ENCODE measurements at places on chromosomes 1 and 21. TPM values are rescaled to one million over a fixed set of nuclear protein-coding genes. Genes with fewer than 3 reads are reported as not detected.

DNA sequence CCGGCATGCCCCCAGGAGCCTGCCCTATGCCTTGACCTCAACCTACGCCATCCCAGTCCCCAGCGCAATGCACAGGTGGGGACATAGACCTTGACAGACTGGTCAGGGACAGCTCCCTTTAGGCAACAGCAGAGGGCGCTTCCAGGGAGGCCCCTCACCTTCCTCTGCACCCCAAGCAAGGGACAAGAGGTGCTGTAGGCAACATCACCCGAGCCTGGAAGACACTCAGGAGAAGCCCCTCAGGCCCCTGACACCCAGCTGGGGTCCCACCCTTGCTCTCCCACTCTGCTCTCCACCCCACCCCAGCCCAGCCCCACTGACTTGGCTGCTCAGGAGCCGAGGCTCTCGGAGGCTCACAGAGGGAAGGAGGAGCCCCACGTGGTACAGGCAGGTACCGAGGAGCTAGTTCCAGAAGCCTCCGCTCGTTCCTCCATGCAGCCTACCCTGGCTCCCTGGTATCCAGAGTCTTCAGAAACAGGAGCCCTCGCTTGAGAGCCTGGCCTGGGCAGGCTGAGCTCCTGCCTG, 2.4 kb upstream of the WNT3A start:
- H3K36me3 ChIP-seq, result no peaks in the 10 kb centered on the region
- no peaks in the 10 kb centered on the region for H3K27me3 ChIP-seq
- DNase-seq, result peak; percentile 80
- H3K27ac ChIP-seq, result no peak overlapping the region

Gene GRIK1
- 0.14 TPM for total RNA-seq

Gene FCGR3B
- not detected for total RNA-seq

DNA sequence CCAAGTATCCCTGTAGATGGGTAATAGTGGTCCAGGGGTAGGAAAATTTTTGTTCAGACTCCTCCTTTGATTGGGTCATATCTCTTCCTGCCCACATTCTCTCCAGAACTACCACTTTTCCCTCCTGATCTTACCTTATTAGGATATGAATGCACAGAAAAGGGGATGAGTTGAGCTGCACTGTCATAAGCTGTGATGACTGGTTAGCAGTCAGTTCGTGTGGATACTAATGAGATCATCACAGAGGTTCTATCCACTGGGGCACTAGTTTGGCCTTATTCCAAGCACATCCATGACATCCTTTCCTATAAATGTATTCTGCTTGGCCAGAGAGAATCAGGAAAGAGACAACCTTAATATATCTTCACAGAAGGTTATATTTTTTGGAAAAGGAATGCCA, 22.1 kb upstream of the TBX15 start:
- H3K27ac ChIP-seq, result no peak overlapping the region
- DNase-seq, result no peak
- H3K27me3 ChIP-seq, result no peaks in the 10 kb centered on the region
- no peak overlapping the region for H3K4me3 ChIP-seq
- no peaks in the 10 kb centered on the region for H3K4me1 ChIP-seq

Gene CRTC2
- total RNA-seq, result 27.9 TPM

DNA sequence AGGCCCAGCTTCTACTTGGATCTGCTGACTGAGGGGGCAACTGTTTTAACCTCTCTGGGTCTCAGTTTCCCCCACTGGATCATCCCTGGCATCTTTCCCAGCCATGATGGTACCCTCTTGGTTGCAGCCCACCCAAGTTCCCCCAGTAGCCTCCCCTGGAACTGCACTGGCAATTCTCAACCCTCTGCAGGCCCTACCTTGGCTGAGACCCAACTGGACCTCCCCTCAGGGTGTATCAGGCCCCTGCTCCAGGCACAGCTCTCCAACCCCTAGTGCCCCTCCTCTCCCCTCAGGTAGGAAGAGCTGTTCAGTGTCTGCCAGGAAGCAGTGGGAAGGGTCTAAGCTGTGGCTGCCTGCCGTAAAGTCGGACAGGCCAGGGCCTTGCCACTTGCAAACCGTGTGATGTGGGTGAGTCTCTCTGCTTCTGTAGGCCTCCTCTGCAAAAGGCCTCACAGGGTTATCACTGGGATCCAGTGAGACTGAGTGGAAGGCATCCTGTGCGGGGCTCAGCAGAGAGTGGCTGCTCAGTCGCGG, 32.1 kb downstream of the RHBG start:
- no peaks in the 10 kb centered on the region for H3K27me3 ChIP-seq
- DNase-seq, result no peak
- H3K4me3 ChIP-seq, result no peak overlapping the region
- no peak overlapping the region for H3K27ac ChIP-seq
- no peaks in the 10 kb centered on the region for H3K36me3 ChIP-seq
- no peaks in the 10 kb centered on the region for H3K4me1 ChIP-seq

Gene CLEC20A
- total RNA-seq, result not detected

- H3K36me3 ChIP-seq, result no peaks in the 10 kb centered on the region
- DNase-seq, result no peak
- no peak overlapping the region for H3K27ac ChIP-seq
- no peaks in the 10 kb centered on the region for H3K27me3 ChIP-seq
Observed at GRCh38 chr1:230465691-230466090, 39.6 kb upstream of the PGBD5 start.

Gene NUAK2
- total RNA-seq, result 1.4 TPM

Gene SLC44A5
- not detected for total RNA-seq

Gene NR1I3
- total RNA-seq, result not detected

DNA sequence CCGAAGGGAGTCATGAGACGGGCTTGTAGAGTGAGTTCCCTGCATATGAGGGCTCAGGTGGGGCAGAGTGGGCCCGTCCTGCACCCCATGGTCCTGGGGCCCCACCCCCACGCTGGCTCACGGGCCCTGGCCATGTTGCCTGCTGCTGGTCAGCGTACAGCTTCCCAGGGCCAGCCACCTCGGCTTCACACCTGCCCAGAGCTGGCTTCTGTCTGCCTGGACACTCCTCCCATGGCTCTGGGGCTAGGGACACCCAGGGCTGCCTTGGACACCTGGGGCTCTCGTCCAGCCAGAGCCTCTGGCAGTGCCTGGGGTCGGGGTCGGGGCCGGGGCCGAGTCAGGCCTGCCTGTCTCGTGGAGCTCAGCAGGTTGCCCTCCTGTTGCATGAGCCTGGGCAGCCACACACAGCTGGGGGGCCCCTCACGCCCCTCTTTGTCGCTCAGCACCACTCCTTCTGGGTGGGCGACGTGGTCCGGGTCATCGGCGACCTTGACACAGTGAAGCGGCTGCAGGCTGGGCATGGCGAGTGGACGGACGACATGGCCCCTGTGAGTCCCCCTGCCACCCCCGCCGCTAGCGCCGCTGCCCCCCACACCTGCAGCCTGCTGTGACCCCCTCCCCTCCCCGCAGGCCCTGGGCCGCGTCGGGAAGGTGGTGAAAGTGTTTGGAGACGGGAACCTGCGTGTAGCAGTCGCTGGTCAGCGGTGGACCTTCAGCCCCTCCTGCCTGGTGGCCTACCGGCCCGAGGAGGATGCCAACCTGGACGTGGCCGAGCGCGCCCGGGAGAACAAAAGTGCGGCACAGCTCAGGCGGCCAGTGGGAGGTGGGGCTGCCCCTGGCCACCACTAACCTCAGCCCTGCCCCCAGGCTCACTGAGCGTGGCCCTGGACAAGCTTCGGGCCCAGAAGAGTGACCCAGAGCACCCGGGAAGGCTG, 5.5 kb upstream of the MMP23B start:
- H3K36me3 ChIP-seq, result no peaks in the 10 kb centered on the region
- no peaks in the 10 kb centered on the region for H3K27me3 ChIP-seq
- DNase-seq, result no peak

DNA sequence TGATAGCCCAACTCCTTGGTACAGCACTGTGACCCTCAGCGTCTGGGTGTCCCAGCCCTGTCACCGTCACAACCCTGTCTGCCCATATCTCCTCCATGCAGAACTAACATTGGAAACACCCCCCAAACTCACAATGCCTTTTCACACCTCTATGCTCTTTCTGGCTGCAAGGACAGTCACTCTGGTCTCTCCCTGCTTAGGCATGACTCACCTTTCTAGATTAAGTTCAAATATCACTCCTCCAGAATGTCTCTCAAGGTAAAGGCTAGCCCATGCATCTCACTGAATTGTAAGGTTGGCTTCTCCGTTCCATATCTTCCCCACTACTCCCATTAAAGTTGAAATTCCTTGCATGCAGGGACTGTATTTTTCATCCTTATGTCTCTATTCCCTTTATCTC, 17.0 kb upstream of the CAPN8 start:
- H3K4me3 ChIP-seq, result no peak overlapping the region
- H3K27ac ChIP-seq, result no peak overlapping the region

- H3K4me1 ChIP-seq, result peaks cover 60% of the 10 kb centered on the region
- peaks cover 56% of the 10 kb centered on the region for H3K36me3 ChIP-seq
- no peak for DNase-seq
- H3K27ac ChIP-seq, result no peak overlapping the region
- H3K4me3 ChIP-seq, result no peak overlapping the region
- no peaks in the 10 kb centered on the region for H3K27me3 ChIP-seq
Observed at GRCh38 chr1:51444096-51444495, 75.0 kb downstream of the EPS15 start.

Gene TBCE
- total RNA-seq, result 24.0 TPM

DNA sequence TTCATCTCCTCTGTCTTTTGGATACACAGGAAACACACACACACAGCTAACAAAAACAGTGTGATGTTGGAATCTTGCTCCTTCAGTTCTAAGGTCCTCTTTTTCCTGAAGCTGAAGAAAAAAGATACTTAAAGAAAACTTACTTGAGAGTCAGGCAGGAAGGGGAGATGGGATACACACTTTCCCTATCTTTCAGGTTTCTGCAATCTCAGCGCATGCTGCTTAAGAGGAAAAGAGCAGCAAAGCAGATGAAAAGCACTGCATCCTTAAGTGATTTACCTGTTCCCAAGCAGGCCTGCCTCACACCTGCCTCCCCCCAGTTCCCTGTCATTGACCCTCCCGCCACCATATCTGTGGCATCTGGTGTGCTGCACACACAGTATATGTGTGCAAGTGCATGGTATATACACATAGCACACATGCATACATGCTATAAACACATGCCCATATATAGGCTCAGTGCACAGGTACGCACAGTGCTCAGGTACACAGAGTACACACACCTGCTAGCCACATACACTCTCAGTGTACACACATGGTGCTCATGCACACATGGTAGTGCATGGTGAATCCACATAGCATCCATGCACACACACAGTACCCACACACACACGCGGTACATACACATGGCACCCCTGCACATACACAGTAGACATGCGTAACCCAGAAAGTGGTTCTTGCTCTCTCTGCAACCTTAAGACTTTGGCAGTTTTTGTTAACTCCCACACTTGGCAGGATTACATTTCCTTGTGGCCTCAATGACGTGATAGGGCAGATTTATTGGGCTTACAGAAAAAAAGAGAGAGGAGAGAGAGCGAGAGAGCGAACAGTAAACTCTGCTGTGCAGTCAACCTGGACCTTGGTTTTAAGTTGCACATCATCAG, 166.9 kb downstream of the TOMM20 start:
- H3K4me3 ChIP-seq, result peak overlapping the region; percentile 47
- peak; percentile 70 for DNase-seq
- H3K36me3 ChIP-seq, result no peaks in the 10 kb centered on the region
- H3K4me1 ChIP-seq, result peaks cover 39% of the 10 kb centered on the region
- H3K27ac ChIP-seq, result peak overlapping the region; percentile 99
- H3K27me3 ChIP-seq, result no peaks in the 10 kb centered on the region

DNA sequence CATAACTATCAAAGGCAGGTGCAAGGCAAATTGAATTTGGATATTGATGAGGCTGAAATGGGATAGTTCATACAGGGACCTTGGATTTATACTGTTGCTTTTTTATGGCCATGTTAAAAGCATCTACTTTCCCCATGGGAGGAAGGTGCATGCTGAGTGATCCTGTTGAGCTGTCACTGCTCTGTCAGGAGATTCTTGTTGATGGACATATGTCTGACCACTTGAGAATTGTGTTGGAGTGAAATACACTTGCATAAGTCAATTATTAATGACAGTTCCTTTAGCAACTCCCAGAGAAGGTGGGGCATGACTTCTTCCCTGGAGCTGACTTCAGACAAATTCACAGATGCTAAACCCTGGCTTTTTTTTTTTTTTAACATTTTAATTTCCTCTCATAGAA, 58.4 kb upstream of the DYNLT5 start:
- DNase-seq, result no peak
- no peak overlapping the region for H3K27ac ChIP-seq
- no peak overlapping the region for H3K4me3 ChIP-seq
- H3K4me1 ChIP-seq, result no peaks in the 10 kb centered on the region
- H3K36me3 ChIP-seq, result no peaks in the 10 kb centered on the region

Gene CD2
- not detected for total RNA-seq

DNA sequence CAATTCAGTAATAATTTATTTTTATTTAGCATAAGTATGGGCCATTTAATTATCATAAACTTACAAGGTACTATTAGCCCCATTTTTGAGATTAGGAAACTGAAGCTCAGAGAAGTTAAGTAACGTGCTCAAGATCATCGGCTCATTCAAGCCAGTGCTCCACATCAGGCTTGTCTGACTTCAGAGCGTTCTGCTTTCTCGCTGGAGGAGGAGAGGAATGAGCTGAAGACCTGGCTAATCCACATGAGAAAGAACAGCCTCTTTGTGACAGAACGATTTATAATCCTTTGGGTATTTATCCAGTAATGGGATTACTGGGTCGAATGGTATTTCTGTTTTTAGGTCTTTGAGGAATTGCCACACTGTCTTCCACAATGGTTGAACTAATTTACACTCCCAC, 39.7 kb downstream of the DDX20 start:
- H3K27ac ChIP-seq, result no peak overlapping the region
- H3K4me1 ChIP-seq, result no peaks in the 10 kb centered on the region
- no peak overlapping the region for H3K4me3 ChIP-seq
- no peak for DNase-seq
- no peaks in the 10 kb centered on the region for H3K27me3 ChIP-seq
- no peaks in the 10 kb centered on the region for H3K36me3 ChIP-seq

Gene SERPINC1
- 0.26 TPM for total RNA-seq

- no peak overlapping the region for H3K27ac ChIP-seq
- H3K27me3 ChIP-seq, result 0 out of 2 replicates have a peak, but pooled peaks cover 2% of the 10 kb centered on the region
- H3K36me3 ChIP-seq, result no peaks in the 10 kb centered on the region
- H3K4me1 ChIP-seq, result no peaks in the 10 kb centered on the region
- DNase-seq, result no peak
Observed at GRCh38 chr1:25724966-25725365, 75.0 kb upstream of the SELENON start.

- H3K4me3 ChIP-seq, result no peak overlapping the region
- no peak overlapping the region for H3K27ac ChIP-seq
- peaks cover 28% of the 10 kb centered on the region for H3K36me3 ChIP-seq
- H3K27me3 ChIP-seq, result no peaks in the 10 kb centered on the region
- no peaks in the 10 kb centered on the region for H3K4me1 ChIP-seq
Observed at GRCh38 chr1:63498106-63498505, 24.9 kb downstream of the ITGB3BP start.

Gene CXADR
- total RNA-seq, result not detected

- no peak for DNase-seq
- H3K36me3 ChIP-seq, result peaks cover 27% of the 10 kb centered on the region
- H3K27ac ChIP-seq, result no peak overlapping the region
- no peak overlapping the region for H3K4me3 ChIP-seq
Observed at GRCh38 chr1:160360227-160360695, 6.6 kb upstream of the NHLH1 start.

GRCh38 chr21:34640858-34641257, 25.9 kb upstream of the RCAN1 start:
- no peak overlapping the region for H3K27ac ChIP-seq
- no peaks in the 10 kb centered on the region for H3K36me3 ChIP-seq
- H3K4me1 ChIP-seq, result peaks cover 19% of the 10 kb centered on the region
- 0 out of 2 replicates have a peak, but pooled peaks cover 2% of the 10 kb centered on the region for H3K27me3 ChIP-seq
- H3K4me3 ChIP-seq, result no peak overlapping the region

All from Karpas-422 (cell line).